Pons (tissue), 1 donor: ENCODE measurements at places on chromosomes 1 and 21.
A peak's percentile ranks its signal among the peaks of the same experiment; 100 is the strongest.

GRCh38 chr1:14653461-14653960 lies 55.0 kb downstream of the KAZN start:
- DNase-seq = no peak

- no peak for DNase-seq
These were observed 11.8 kb downstream of the LY9 start for GRCh38 chr1:160807738-160808137.

GRCh38 chr1:26863685-26864077 lies 732 bp downstream of the SFN start:
- DNase-seq = no peak

GRCh38 chr1:68143633-68144032 lies 88.7 kb downstream of the WLS start:
- no peak for DNase-seq

DNA sequence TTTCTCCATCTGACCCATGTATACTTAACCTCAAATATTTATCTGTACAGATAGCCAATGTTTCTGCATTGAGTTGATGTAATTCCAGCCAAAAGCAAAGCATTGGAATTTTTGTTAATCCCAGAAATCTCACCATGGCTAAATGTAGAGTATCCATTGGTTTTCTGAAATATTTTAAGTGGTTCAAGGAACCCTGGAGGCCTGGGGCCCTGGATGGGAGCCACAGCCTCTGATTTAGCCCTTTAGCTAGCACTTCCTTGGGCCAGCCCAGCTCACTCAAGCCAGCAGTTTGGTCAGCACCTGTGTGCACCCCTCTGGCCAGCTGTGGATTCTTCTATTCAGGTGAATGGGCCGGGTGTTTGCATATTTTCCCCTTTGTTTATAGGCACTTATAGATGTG lies 18.8 kb upstream of the EPS8L3 start:
- DNase-seq = no peak

- no peak for DNase-seq
These were observed 16.8 kb downstream of the TSEN15 start for GRCh38 chr1:184068354-184068753.

GRCh38 chr1:37347104-37347649 lies 127.2 kb upstream of the ZC3H12A start:
- DNase-seq = no peak

DNA sequence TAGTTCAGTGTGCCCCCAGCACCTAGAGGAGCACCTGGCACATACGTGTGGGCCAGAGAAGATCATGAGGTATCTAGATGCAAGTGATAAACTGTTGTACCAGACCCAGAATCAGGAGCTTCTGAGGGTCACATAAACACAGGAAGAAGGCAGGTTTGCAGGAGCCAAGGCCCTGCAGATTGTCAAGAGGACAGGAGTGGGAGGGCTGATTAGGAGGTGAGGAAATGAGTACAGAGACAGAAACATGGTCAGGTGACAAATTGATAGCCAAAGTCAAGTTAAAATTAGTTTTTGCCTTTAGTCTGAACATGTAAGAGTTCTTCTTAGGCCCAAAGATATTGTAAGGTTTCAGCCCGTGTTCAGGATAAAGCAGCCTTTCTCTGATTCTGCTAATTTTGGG lies 14.0 kb upstream of the TRAF3IP3 start:
- no peak for DNase-seq

DNA sequence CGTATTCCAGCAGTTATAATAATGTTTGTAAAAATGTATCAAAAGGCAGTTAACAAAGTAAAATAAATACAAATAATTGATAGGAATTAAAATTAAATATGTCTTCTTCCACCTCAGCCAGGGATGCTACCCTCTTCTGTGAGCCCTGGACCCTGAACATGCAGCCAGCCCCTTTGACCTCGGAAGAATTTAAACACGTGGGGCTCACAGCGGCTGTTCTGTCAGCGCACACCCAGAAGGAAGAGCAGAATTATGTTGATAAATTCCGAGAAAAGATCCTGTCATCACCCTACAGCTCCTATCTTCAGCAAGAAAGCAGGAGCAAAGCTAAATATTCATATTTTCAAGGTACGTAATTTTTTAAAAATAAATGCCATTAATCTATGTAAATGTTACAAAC lies 26.5 kb downstream of the UTS2 start:
- no peak for DNase-seq

DNA sequence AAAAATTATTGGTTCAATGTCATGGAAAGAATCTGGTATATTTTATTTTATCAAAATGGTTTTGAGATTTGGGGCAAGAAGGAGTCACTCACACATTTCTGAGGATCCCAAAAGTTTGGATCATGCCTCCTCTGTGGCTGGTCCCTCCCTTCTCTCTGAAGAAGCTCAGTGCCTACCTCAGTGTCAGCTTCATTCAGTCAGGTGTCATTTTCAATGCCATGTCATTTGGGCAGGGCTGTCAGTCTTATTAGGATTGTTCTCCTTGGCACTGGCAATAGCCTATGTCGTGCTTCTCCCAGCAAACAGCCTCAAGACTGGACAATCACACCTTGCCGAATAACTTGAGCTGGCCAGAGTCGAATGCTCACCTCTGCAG lies 264.5 kb upstream of the CAMK1G start:
- no peak for DNase-seq

GRCh38 chr1:186683652-186684410 lies 3.6 kb upstream of the PTGS2 start:
- no peak for DNase-seq

DNA sequence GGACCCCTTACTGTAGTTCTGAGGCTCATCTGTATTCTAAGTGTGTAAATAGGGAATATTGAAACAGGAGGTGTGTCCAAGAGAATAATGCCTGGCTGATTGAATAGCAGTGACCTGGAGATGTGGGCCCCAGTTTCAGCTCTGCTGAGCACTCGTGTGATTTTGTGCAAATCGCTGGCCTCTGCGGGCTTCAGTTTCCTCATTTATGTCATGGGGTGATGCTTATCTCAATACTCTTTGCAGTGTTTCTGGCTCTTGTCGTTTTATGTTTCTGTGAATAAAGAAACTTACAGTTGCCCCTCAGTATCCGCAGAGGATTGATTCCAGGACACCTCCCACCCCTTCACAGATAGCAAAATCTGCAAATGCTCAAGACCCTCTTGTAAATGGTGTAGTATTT lies 5.0 kb downstream of the COG2 start:
- no peak for DNase-seq

DNA sequence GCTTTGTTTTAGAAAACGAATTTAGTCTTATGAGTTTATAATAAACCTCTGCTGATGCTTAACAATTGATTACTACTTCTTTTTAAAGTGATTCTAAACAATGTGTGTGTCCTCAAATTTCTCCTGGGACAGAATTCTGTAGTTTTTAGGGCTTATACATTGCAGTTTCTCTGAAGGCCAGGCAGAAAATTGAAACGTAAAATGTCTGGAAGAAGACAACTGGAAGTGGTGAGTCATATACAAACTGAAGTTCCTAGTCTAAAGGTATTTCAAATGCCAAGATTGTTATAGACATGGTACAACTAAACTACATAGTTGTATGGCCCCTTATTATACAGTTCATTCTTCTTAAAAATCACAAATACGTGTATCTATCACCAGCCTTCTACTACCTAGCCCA lies 30.5 kb upstream of the RC3H1 start:
- DNase-seq = peak; percentile 43

DNA sequence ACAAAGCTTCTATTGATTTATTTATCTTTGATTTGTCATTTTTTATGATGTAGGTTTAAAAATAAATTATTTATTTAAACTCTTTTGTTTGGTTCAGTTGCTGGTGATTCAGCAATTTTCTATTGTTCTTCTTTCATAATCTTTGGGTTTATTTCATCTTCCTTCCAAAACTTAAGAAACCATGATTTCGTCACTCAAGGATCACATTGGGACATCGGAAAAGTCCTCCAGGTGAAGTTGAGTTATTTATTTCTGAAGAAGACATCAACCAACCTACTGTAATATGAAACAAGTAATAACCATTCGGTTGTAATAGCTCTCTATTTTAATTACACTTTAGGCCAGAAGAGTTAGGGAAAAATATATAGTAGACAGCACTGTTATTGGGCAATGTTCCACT lies 23.0 kb upstream of the WLS start:
- no peak for DNase-seq

DNA sequence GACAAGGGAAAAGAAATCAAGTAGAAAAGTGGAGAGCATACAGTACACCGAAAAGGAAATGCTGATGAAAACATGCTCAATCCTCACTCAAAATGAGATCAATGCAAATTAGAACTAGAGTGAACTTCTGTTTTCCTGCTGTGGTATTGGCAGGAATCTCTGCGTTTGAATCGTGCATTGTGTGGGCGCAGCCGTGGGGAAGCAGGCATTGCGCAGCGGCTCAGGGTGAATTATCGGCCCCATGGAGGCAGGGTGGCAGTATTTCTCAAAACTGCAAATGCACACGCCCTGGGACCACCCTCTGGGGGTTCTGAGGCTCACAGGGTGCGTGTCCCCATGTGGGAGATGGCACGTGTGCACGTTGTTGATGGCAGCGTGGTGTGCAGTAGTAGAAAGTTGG lies 140.6 kb downstream of the PEX14 start:
- DNase-seq = peak; percentile 46

DNA sequence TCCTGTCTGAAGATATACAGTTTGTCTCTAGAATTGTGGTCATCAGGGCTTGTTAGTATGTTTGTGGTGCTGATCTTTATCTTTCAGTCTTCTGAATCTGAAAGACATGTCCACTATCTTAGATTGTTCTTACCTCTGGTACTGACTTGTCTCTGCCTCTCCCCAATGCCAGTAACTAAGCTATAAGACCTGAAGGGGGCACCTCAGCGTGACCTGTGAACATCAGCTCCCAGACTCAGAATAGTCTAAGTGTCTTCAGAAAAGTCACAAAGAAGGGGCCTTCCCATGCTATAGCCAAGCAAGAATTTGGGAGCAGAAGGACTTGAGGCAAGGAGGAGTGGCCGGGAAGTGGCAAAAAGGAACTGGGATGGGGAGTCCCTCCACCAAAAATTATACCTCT lies 178.1 kb downstream of the NTNG1 start:
- no peak for DNase-seq

DNA sequence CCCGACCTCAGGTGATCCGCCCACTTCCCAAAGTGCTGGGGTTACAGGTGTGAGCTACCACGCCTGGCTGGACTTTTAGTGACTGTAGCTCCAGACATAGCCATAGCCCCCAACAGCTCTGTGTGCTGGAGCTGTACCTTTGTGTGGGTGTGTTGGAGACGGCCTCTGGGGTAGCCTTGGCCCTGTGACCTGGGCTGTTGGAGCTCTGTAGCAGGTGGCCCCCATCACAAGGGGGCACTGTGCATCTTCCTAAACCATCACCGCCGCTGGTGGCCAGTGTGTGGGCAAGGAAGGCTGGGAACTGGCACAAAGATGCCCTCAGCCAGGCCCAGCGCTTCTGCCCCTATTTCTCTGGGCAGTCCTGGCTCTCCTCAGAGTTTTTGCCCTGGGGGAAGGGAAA lies 38.4 kb upstream of the FOXO6 start:
- DNase-seq = peak; percentile 61

GRCh38 chr1:4656533-4657140 lies 2.2 kb downstream of the AJAP1 start:
- DNase-seq = no peak

GRCh38 chr1:39127513-39127912 lies 77.0 kb upstream of the MACF1 start:
- DNase-seq = peak; percentile 62

DNA sequence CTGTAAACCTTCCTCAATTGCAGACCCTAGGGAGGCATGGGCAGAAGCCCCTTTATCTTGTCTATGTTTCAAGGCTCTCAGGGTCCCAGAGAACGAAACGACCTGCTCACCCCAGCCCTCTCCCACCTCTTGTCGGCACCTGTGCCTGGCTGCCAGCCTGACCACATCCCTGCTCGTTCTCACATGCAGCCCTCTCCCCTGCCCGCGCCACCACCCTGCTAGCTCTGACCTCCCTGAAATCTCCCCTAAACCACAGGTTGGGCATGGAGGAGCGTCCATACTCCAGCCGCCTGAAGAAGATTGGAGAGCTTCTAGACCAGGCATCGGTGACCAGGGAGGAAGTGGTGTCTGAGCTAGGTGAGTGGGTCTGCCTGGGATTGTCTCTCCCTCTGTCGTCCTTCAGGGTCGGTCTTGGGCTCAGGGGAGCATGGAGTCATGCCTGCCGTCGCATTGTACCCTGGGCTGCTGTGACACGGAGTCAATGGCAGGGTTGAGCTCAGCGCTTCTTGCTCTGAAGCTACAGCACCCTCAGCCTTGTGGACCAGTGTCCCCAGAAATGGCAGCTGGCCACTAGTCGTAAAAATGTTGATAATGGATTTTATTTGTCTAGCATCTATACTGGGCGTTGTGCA lies 3.6 kb downstream of the ADPRS start:
- DNase-seq = no peak

- DNase-seq = no peak
These were observed 723.5 kb downstream of the LTN1 start for GRCh38 chr21:28269173-28269572.

GRCh38 chr1:44326024-44326701 lies 28.9 kb downstream of the ERI3 start:
- DNase-seq = no peak

GRCh38 chr1:178161516-178161915 lies 67.6 kb downstream of the RASAL2 start:
- DNase-seq = no peak

- DNase-seq = no peak
These were observed 5.4 kb downstream of the PPP2R5A start for GRCh38 chr1:212290608-212291007.

DNA sequence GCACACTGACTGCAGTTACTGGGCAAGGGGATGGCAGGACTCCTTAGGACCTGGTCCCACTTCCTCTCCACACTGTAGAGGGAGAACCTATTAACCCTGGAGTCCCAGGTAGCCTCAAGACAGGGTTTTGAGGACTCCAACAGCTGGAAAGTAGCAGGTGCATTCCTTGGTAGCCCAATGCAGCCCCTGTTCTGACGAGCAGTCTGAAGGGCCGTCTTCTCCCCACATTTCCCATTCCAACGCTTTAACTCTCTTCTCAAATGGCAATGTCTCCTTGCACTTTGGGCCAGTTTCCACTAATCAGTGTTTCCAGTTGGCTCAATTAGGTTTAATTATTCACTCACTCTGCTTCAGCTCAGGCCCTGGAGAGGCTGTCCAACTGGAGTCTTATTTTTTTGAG lies 8.8 kb upstream of the INPP5B start:
- DNase-seq = no peak

- no peak for DNase-seq
These were observed 92.4 kb downstream of the NTPCR start for GRCh38 chr1:233042834-233043233.

GRCh38 chr1:12326986-12327385 lies 97.2 kb downstream of the VPS13D start:
- no peak for DNase-seq

DNA sequence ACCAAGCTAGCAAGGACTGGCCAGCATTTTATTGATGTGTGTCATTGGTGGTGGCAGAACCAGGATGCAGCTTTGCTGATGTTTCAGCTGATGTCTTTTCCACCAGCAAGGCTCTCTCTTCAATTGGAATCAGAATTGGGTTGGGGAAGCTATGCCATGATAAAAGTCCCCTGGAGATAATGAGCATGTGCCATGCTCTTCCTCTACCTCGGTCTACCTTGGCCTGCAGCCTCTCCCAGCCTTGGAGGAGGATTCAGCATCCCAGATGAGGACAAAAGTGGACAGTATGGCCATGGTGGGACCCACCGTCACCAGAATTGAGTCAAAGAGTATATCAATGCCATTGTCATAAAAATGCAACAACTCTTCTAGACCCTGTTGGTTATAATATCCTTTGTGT lies 8.6 kb downstream of the AVPR1B start:
- no peak for DNase-seq

GRCh38 chr1:198919667-198920398 lies 281.0 kb downstream of the PTPRC start:
- DNase-seq = no peak

- no peak for DNase-seq
These were observed 221.8 kb downstream of the NTNG1 start for GRCh38 chr1:107362468-107363140.

GRCh38 chr1:34425046-34425445 lies 248.3 kb downstream of the C1orf94 start:
- DNase-seq = no peak
